ENCODE measurements at places on chromosomes 6 and 20.

GRCh38 chr20:12433724-12434123 lies 516.0 kb downstream of the BTBD3 start:
- no peak for DNase-seq

GRCh38 chr20:6421321-6422248 lies 298.8 kb upstream of the FERMT1 start:
- no peak for DNase-seq

DNA sequence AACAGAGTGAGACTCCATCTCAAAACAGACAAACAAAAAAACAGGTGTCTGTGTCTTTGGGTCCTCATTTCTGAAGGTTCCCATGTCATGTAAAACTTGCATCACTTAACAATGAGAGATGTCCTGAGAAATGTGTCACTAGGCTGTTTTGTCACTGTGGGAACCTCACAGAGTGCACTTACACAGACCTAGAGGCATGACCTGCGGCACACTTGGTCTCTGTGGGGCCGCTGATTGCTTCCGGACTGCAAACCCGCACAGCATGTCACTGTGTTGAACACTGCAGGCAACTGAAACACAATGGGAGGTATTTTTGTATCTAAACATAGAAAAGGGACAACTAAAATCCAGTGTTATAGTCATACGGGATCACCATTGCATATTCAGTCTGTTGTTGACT lies 42.3 kb upstream of the TMEM181 start:
- no peak for DNase-seq

- DNase-seq, result peak; percentile 30
These were observed 7.9 kb downstream of the COL9A3 start for GRCh38 chr20:62824476-62825332.

DNA sequence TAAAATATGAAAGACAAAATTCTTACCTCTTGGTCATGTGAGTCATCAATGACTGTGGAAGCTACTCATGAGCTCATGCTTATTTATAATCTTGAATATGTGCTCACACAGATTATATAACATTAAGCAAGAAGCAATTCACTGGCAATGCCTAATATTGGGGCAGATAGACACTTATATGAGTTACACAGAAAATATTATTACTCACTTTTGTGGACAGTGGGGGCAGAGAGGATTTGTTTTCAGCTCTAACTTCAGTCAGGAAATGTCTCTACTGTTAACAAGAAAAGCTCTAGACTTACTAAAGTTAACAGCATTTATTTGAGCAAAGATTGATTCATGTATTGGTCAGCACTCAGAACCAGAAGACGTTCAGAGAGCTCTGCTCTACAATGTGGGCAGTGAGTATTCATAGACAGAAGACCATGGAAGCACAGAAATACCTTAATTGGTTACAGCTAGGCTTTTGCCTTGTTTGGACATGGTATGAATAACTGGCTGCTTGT lies 85.8 kb upstream of the AHI1 start:
- no peak for DNase-seq

GRCh38 chr20:48295445-48295903 lies 510.2 kb upstream of the SULF2 start:
- no peak for DNase-seq

DNA sequence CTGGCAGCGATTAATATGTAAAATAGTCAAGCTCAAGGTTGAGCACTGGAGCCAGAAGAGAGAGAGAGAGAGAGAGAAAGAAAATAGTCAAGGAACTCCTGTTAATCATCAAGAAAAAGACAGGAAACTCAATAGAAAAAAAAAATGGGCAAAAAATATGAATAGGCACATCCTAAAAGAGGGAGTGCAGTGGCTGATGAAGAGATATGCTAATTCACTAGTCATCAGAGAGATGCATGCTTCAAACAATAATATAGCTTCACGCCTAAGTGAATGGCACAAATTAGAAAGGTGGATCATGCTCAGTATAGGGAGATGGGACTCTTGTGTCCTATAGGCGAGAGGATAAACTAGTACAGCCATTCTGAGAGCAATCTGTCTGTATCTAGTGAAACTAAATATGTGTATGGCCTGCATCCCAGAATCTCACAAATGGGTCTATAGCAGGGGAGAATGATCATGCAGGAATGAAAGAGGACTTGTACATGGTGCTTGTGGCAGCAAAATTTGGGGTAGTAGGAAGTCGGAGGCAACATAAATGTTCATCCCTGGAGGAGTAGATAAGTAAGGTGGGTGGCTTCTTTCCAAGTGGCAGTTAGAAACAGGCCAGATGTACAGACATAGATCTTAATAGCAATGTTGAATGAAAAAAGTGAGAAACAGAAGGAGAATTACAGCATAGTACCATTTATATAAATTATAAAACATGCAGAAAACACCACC lies 176.8 kb downstream of the VEGFA start:
- no peak for DNase-seq

- no peak for DNase-seq
These were observed 35.8 kb downstream of the DTNBP1 start for GRCh38 chr6:15626878-15627674.

DNA sequence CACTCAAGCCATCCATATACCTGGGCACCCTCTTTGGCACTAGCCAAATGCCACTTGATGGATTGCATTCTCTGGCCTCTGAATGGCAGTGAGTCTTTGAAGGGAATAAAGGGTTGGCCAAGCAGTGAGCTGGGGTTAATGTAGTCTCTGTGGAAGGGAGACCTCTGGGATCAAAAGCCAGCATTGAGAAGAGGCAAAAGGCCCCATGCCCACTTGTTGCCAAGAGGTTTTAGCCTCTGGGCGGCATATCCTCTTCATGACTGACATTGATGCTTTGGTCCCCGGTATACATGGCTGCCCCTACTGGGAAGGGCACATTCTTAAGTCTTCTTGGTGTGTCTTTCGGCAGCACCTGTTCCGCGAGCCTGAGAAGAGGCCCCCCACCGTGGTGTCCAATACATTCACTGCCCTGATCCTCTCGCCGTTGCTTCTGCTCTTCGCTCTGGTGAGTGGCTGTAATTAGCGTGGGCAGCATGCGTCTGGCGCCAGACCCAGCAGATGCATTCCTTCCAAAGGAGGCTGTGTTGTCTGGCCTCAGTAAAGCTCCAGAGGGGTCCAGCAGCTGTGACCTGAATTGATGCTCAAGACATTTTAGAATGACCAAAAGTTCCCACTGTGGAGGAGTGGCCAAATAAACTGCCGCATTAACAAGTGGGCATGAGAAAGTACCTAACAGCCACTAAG lies 29.5 kb downstream of the GHRH start:
- DNase-seq, result no peak

DNA sequence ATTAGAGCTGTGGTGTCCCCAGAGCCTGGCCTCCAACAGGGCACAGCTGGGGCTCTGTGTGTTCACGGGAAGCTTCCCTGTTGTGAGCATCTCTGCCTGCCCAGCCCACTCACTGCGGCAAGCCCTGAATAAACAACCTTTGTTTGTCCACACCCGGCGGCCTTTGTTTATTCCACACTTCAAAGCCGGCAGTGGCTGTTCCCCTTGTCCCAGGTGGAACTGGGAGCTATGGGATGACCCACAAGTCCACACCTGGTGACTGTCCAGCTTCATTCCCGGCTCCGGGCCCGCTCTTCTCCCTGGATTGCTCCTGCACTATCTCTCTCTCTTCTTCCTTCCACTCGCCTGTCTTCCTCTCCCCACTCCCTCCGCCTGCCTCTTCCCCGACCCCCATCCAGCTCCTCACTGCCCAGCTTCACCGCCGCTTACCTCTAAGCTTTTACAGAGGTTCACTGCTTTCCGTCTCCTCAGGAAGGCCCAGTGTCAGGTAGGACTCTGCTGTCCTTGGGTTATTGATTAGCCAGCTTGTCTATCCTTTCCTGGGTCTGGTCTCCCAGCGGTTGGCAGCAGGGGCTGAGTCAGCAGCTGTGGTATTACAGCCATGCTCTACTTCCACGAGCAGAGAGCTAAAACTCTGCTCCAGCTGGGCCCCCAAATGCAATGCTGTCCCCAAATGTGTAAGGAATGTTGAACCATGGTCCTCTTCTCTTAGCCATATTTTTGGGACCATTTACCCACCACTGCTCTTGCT lies 17.8 kb downstream of the DACT2 start:
- DNase-seq, result no peak
